NCI-H1694 treated with DMSO at 0.1 percent for 48 hours (cell line): ENCODE measurements at places on chromosomes 1 and 21.
A peak's percentile ranks its signal among the peaks of the same experiment; 100 is the strongest.

GRCh38 chr1:54567961-54568360 lies 19.9 kb downstream of the ACOT11 start:
- no peak for DNase-seq

DNA sequence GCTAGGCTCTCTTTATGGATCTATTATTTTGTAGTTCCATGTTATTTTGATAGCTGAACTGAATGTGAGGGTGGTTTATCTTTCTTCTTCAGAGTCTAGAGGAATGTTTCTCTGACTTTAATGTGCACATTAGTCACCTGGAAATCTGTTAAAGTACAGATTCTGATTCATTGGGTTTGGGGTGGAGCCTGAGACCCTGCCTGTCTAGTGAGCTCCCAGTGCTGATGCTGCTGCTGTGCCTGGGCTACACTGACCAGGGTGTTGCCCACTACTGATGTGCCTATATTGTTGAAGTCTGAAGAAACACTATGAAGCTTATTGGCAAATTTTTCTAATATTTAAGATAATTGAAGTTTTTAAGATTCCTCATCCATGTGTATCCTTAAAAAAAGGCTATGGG lies 35.9 kb downstream of the CD46 start:
- DNase-seq: no peak

GRCh38 chr1:233461847-233462246 lies 134.3 kb downstream of the MAP3K21 start:
- DNase-seq: no peak

GRCh38 chr1:46425726-46426125 lies 31.6 kb downstream of the FAAH start:
- DNase-seq: no peak

GRCh38 chr21:16535626-16536025 lies 805.8 kb downstream of the USP25 start:
- DNase-seq: no peak

DNA sequence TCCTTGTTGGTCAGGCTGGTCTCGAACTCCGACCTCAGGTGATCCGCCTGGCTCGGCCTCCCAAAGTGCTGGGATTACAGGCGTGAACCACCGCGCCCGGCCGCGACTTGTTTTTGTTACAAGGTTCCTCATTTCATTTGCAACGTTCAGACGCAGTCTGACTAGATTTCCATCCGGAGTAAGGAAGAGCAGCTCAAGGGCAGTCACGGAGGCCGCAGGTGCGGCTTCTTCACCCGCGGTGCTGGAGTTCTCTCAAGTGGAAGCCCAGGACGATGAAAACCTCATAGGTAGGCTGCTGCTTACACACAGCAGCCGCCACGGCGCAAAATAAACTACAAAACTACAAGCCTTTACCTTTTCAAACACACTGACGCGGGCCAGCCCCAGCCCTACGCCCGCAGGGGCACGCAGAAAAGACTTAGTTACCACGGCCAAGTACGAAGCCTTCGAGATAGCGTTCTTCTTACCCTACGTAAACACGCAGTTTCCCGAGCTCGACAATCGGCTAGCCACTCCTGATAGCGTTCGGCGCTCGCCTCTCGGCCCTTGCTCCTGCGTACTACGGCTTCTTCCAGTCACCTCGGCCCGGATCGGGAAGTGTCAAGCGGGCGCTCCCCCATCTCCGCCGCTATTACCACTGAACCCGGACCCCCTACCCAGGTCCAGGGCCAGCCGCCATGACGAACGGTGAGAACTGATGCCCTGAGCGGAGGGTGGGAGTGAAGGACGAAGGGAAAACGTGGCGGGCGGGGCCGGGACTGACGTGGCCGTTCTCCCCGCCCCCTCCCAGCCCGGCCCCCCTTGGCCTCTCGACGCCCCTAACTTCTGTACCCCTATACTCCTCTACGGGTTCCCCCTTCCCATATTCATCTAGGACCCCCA lies at the start of gene TMEM167B:
Gene TMEM167B, plus strand, starts transcription at position 569 of the 882 bp plus-strand sequence. Its CDS starts 109 bp downstream, at position 678.
- peak; percentile 83 for DNase-seq

GRCh38 chr21:46130831-46131587 lies 24.4 kb downstream of the FTCD start:
- no peak for DNase-seq

- no peak for DNase-seq
Observed at GRCh38 chr1:81414488-81415015, 386.2 kb upstream of the ADGRL2 start.

GRCh38 chr1:192949783-192950182 lies 109.4 kb downstream of the UCHL5 start:
- DNase-seq: no peak

- DNase-seq: no peak
Observed at GRCh38 chr1:67479146-67479891, 49.1 kb upstream of the SERBP1 start.

GRCh38 chr1:181097242-181097641 lies 8.7 kb downstream of the IER5 start:
- DNase-seq: peak; percentile 70

- DNase-seq: no peak
Observed at GRCh38 chr1:58439946-58440345, 106.6 kb downstream of the OMA1 start.

GRCh38 chr21:36171336-36171735 lies 14.7 kb downstream of the DOP1B start:
- DNase-seq: no peak

GRCh38 chr1:154756793-154757548 lies 113.1 kb downstream of the KCNN3 start:
- DNase-seq: no peak
